ENCODE measurements at places on chromosomes 6 and 20. TPM values are rescaled to one million over a fixed set of nuclear protein-coding genes. Genes with fewer than 3 reads are reported as not detected.

SNAP91 gene
- total RNA-seq = 1.5 TPM

RIN2 gene
- total RNA-seq = 57.5 TPM

FKBP1C gene
- 1.0 TPM for total RNA-seq

DNA sequence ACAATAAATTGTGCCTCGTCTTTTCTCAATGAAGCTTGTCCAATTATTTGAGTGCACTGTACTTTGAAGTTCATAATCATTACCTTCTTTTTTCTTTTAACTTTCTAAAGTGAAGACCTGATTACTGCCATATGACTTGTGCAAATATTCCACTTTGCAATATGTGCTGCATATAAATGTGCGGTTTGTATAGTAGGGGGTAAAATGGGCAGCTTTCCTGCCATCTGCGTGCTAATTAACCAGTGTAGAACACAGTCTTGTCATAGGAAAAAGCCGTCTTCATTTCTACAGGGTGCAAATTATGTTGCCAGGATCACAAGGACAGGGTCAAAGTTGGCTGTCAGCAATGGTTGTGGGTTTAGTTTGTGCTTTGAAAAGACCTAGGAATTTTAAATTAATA, 397.0 kb downstream of the NKAIN2 start:
- H3K27ac ChIP-seq = no peak overlapping the region
- no peaks in the 10 kb centered on the region for H3K36me3 ChIP-seq
- no peaks in the 10 kb centered on the region for H3K4me1 ChIP-seq
- no peak for DNase-seq
- no peaks in the 10 kb centered on the region for H3K27me3 ChIP-seq

DNA sequence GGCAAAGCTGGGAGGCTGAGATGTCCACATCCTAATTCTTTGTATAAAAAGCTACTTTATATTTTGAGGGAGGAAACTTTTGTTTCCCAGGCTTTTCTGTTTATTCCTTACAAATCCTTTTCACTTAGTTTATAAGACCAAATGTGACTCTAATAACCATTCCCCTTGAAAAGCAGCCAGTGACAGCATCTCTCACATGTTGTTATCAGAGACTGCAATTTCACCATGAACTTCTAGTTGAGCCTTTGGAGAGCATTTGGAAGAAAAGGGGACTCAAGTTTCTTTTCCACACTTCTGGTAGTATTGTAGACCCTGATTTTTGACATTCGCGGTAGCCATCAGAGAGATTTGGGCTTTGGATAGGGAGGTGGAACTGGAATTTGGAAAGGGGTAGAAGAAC, 215.8 kb downstream of the RNF144B start:
- H3K27ac ChIP-seq = no peak overlapping the region
- H3K27me3 ChIP-seq = no peaks in the 10 kb centered on the region
- no peak overlapping the region for H3K4me3 ChIP-seq
- H3K36me3 ChIP-seq = no peaks in the 10 kb centered on the region

GRCh38 chr20:41054847-41055230, 26.2 kb downstream of the TOP1 start:
- H3K4me1 ChIP-seq = peaks cover 43% of the 10 kb centered on the region
- DNase-seq = no peak
- peaks cover 4% of the 10 kb centered on the region for H3K36me3 ChIP-seq
- no peak overlapping the region for H3K4me3 ChIP-seq

- no peak for DNase-seq
- H3K27me3 ChIP-seq = no peaks in the 10 kb centered on the region
- peaks cover 26% of the 10 kb centered on the region for H3K4me1 ChIP-seq
Measured at GRCh38 chr6:34922177-34922663, 33.2 kb downstream of the ANKS1A start.
